ENCODE measurements at places on chromosomes 13 and 19.

DNA sequence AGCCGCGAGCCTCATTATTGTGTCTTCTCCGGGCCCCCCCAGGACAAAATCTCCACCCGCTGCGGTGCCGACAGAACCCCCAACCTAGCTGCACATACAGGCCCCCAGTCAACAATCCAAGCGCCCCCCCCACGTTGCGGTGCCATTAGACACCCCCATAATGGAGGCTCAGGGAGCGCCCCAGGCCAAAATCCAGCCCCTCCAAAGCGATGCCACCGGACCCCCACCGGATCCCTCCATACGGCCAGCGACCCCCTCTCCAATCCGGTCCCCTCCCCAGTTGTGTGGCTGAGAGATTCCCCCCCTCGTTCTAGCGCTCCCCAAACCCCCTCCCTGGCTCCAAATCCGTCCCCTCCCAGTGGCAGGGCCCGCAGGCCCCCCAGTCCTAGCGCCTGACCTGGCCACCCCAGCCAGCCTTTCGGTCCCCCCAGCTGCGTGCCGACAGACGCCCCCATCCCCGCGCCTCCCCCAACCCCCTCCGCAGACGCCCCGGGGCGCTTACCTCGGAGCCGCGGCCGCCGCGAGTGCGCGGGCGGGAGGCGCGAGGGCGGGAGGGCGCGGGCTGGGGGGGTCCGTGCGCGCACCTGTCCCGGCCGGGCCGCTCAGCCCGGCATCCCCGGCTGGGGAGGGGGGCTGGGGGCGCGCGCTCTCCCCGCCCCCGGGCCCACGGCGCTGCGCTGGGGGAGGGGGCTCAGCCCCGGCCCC lies 21.6 kb upstream of the SEMA6B start:
- DNase-seq, result no peak

- DNase-seq, result no peak
Observed at GRCh38 chr13:62932256-62932883, 1516.7 kb upstream of the PCDH20 start.

DNA sequence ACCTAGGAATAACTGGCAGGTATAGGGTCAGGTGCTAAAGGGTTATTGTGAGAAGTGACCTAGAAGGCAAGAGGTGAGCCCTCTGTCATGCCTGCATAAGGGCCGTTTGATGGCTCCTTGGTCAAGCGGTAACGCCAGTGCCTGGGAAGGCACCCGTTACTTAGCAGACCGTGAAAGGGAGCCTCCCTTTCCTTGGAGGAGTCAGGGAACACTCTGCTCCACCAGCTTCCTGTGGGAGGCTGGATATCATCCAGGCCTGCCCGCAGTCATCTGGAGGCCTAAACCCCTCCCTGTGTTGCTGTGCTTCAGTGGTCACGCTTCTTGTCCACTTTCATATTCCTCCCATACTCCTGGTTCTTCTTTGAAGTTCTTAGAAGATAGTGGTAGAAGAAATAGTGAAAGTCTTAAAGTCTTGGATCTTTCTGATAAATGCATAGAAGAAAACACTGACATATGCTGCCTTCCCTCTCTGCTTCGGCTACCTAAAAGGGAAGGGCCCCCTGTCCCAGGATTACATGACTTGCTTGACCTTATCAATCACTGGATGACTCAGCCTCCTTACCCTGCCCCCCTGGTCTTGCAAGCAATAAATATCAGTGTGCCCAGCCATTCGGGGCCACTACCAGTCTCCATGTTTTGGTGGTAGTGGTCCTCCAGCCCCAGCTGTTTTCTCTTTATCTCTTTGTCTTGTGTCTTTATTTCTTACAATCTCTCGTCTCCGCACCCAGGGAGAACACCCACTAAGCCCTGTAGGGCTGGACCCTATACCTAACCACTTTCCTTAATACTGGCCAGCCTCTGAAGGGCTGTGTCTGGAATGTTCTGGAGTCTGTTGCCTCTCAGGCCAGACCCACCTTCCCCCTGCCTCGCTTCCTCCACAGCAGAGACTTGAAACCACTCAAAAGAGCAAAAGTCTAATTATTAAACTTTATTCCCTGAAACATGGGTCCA lies 16.1 kb upstream of the ABCC4 start:
- no peak for DNase-seq

DNA sequence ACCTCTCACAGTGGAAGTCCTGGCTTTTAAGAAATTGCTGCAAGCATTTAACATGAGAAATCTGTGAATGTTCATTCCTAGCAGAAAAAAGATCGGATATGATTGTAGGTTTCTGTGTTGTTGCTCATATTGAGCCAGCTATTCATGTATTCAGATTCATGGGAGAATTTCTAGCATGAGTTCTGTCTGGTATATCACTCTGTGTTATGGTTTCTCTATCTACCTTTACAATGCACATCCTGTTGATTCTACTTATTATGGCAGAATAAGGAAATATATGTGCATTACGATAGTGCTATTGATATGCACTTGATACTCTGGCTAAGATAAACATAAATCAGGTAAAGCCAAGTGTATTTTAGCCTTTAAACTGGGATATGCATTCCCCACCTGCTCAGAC lies 138.2 kb downstream of the KCNRG start:
- DNase-seq, result no peak

DNA sequence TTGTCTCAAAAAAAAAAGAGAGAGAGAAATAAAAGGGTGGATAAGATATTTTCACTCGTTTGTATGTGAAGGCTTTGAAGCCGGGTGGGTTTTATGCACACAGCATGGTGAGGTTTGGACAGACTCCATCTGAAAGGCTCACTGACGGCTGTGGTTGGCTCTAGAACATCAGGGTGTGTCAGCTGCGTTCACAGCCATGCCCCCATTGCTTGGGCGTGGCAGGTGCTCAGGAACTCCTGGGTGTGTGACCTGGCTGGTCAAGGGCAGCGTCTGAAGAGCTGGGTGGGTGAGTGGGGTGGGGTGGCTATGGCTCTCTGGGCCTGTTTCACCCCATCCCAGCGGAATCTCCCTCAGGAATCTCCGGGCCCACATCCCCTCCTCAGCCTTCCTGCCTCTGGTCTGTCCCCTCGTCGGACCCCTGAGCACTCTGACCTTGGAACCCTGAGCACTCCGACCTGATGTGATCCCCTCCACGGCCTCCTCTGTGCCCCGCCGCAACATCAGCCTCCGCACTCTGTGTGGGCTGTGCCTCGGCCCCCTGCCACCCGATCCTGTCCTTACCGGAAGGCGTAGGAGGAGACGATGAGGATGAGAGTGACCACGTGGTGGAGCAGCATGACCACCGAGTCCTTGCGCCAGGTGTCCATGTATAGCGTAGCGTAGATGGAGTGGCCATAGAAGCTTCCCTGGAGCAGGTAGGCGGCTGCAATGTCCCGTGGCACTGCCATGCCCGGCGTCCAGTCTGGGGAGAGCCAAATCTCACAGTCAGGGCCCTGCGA lies 12.2 kb downstream of the CERS1 start:
- DNase-seq, result no peak

- no peak for DNase-seq
Observed at GRCh38 chr19:9818175-9818733, 625 bp downstream of the FBXL12 start.

- no peak for DNase-seq
Observed at GRCh38 chr19:48480558-48481500, 11.7 kb downstream of the CYTH2 start.

DNA sequence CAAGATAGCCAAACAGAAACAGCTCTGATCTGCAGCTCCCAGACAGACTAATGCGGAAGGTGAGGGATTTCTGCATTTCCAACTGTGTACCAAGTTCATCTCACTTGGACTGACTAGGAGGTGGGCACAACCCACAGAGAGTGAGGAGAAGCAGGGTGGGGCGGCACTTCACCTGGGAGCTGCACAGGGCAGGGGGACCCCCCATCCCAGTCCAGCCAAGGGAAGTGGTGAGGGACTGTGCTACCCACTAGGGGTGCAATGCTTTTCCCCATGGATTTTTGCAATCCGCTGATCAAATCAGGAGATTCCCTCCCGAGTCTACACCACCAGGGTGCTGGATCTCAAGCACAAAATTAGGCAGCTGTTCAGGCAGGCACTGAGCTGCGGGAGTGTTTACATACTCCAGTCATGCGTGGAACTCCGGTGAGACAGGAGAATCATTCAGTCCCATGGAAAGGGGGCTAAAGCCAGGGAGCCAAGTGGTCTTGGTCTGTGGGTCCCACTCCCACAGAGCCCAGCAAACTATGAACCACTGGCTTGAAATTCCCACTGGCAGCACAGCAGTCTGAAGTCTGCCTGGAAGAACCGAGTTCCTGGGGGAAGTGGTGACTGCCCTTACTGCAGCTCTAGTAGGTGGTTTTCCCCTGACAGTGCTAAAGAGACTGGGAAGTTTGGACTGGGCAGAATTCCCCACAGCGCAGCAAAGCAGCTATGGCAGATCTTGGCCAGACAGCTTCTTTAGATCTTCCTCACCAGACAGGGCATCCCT lies 85.1 kb upstream of the UFM1 start:
- no peak for DNase-seq

DNA sequence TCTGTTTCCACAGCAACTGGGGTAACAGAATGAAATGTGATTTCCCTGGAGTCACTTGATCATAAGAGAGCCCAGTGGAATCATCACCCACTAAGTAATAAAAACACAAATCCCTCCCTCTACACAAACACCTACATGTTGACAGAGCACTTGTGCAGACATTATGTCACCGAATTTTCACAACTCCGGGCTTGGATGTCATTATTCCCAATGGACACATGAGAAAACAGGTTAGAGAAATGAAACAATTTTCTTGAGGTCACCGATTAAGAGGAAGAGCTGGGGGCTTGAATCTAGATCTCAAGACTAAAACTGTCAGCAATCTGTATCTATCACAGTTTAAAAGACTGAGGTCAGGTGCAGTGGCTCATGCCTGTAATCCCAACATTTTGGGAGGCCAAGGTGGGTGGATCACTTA lies 3.1 kb downstream of the XRCC1 start:
- DNase-seq, result no peak

GRCh38 chr13:42331009-42331408 lies 59.1 kb downstream of the AKAP11 start:
- DNase-seq, result no peak

DNA sequence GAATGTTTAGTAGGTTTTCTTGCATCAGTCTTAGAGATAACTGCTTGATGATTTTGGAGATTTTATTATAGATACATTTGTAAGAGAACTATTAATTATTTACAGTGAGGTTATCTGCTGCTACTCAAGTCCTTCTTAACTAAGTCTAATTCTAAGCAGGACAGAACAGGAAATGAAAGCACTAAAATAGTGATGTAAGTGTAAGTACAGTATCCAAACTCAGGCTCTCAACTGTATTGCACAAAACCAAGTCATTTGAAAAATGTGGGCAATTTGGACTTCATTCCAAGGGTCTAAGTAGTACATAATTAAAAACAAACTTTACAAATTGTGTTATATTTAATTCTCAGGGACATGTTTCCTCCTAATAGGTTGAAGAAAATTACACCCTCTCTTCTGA lies 417.1 kb downstream of the ITGBL1 start:
- no peak for DNase-seq

GRCh38 chr19:40057166-40057565 lies 1.1 kb upstream of the ZNF780B start:
- DNase-seq, result no peak

- DNase-seq, result peak; percentile 33
Observed at GRCh38 chr13:75480671-75481175, 1.2 kb downstream of the TBC1D4 start.

GRCh38 chr13:110409581-110409992 lies 102.5 kb downstream of the COL4A2 start:
- no peak for DNase-seq

- DNase-seq, result no peak
Observed at GRCh38 chr13:53382008-53382407, 353.4 kb downstream of the OLFM4 start.

DNA sequence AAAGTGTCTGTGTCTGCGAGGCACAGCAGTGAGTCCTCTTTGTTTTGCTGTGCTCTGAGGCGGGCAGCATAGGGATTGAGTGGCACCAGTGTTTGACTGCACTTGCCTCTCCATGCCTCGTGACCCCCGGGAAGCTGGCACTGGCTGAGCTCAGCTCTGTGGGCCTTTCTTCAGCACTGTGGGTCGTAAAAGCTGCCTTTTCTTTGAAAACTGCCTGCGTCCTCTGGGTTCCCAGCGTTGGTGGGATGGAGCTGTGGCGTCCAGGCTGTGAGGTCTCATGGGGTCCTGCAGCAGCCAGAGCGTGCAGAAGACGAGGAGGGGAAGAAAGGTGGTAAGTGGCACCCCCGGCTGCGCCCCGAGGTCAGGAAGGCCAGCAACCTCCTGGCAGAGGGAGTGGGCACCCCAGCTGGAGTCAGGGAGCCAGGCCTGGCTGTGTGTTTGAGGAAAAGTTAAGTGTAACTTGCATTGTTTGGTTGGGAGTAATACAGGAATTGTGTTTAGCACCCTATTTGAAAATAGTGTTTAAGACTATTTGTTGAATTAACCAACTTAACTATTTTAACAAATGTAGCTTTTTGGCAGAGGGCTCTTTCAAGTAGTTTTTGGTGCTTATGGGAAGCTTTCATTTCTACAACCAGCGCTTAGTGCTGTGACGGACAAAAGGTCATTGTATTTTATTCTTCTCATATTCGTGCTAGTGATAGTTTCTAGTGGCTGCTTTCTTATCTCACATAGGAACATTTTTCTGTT lies 79.3 kb upstream of the TEX29 start:
- no peak for DNase-seq

DNA sequence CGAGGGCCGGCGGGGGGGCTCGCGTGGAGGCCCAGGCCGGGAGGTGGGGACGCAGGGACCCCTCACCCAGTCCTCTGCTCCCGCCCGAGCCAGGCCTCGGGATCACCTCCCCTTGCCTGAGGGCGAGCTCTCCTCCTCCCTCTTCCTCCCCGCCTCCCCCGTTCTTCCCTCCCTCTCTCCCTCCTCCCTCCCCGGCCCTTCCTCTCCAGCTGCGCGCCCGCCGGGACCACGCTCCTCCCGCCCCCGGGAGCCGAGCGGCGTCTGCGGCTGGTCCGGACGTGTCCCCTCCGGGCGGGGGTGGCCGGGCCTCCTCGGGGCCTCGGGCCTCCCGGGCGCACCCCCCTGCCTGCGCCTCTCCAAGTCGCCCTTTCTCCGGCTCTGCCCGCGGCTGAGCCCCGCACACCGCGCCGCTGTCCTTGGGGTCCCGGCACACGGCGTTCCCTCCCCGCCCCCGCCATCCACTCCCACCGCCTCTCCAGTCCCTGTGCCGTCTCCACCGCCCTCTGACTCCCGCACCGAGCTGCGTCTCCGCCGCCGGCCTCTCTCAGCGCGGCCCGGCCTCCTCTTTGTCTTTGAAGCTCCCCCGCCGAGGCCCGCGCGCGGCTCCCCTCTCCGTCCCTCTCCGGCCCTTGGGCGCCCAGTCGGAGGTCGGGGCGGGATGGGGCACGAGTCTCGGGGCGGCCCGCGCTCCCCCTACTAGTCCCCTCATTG lies 5.7 kb downstream of the SOX1 start:
- DNase-seq, result peak; percentile 44

GRCh38 chr13:45016792-45017425 lies 27.6 kb downstream of the GPALPP1 start:
- DNase-seq, result no peak

All from mesothelial cell of epicardium (in vitro differentiated cells).